CD8-positive, alpha-beta memory T cell (primary cell): ENCODE measurements at places on chromosomes 7 and 10.

DNA sequence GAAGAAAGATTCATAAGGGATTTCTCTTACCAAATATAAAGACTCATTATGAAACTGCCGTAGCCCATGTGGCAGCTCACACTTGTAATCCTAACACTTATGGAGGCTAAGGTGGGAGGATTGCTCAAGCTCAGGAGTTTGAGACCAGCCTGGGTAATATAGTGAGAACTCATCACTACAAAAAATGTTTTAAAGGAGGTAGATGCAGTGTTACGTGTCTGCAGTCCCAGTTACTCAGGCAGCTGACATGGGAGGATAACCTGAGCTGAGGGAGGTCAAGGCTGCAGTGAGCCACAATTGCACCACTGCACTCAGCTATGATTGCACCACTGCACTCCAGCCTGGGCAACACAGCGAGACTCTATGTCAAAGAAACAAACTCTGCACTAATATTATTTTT lies 18.1 kb upstream of the DNA2 start:
- no peak for DNase-seq

- no peak for DNase-seq
Observed at GRCh38 chr10:130141460-130141859, 5.3 kb downstream of the GLRX3 start.

DNA sequence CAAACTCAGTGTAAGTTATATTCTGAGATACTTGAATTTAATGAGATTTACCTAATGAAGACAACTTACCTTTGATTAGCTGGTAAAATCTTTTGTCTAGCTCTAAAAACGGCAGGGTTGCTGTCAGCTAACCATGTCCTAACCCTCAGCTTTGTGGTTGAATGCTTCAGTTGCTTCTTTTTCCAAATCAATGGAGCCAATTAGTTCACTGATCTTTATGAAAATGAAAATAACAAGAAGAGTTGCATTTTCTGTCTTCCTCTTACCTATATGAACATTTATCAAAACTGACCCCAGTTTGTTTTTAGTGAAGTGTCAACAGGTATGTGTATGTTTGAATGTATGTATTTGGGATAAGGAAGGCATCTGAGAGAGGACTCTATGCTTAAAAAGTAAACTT lies 253.1 kb upstream of the MTPN start:
- DNase-seq = no peak

DNA sequence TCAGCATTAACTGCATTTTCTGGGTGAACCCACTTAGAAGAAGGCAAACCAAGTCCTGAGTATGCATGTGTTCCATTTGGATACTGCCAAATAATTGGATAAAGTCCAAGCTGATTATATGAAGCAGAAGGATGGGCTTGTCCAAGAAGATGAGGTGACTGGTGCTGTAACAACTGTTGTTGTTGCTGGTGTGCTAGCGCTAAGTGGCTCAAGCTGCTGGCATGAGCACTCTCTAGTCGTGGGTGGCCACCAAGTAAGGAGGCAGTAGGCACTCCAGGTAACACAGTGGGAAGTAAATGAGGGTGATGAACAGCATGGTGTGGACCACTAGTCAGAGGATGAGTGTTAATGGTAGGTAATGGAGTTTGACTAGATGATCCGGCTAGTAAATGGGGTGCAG lies 80.4 kb downstream of the NRBF2 start:
- DNase-seq = no peak

GRCh38 chr10:3877211-3878000 lies 92.4 kb upstream of the KLF6 start:
- DNase-seq = no peak

- DNase-seq = no peak
Observed at GRCh38 chr10:119691726-119692125, 34.1 kb upstream of the INPP5F start.

GRCh38 chr7:28754027-28754426 lies 204.1 kb downstream of the TRIL start:
- DNase-seq = no peak
